Choroid plexus epithelial cell (primary cell): ENCODE measurements at places on chromosomes 7 and 10.

DNA sequence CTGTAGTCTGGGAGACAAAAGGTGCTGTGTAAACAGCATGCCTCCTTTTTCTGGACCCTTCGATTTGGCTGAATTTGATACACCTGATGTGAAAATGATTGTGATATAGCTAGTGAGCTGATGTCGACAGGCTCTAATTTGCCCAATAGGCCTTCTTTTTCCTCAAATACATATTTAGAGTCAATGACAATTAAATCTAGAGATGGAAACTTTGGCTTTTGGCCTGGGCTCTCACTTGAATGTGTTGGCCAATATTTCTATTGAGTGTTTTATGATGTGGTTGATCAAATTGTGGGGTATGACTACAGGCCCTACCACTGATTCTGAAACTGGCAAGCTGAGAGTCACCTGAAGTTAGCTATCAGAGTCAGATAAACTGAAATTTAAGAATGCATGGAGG is 151.8 kb upstream of the MEOX2 start:
- DNase-seq, result no peak

GRCh38 chr10:102738692-102739121 is 5.0 kb upstream of the WBP1L start:
- no peak for DNase-seq

- peak; percentile 63 for DNase-seq
These were observed 223.6 kb downstream of the MDFIC start for GRCh38 chr7:115145512-115145911.

DNA sequence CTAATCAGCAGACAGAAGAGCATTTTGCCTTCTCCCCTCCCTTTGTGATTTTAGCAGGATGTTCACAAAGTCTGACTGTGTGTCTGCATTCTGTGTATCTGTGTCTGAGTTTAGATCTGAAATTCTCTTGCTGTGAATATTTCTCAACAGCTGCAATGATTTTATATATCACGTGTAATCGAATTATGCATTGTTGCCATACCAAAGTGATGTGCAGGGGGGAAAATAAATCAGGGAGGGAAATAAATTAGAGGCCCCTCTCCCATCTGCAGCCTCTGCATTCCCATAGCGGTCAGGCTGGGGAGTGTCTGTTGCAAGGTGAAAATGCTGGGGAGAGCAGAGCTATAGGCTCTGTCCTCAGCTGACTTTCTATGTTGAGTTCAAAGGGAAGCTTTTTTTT is 209.0 kb downstream of the LRMDA start:
- DNase-seq, result no peak

- DNase-seq, result no peak
These were observed 427.4 kb downstream of the SH2D4B start for GRCh38 chr10:80964955-80965614.

GRCh38 chr7:33649476-33650441 is 255.6 kb upstream of the BMPER start:
- no peak for DNase-seq

- DNase-seq, result no peak
These were observed 68.4 kb upstream of the NRBF2 start for GRCh38 chr10:63064706-63065105.

- no peak for DNase-seq
These were observed 14.3 kb downstream of the UBTD1 start for GRCh38 chr10:97512993-97513392.

DNA sequence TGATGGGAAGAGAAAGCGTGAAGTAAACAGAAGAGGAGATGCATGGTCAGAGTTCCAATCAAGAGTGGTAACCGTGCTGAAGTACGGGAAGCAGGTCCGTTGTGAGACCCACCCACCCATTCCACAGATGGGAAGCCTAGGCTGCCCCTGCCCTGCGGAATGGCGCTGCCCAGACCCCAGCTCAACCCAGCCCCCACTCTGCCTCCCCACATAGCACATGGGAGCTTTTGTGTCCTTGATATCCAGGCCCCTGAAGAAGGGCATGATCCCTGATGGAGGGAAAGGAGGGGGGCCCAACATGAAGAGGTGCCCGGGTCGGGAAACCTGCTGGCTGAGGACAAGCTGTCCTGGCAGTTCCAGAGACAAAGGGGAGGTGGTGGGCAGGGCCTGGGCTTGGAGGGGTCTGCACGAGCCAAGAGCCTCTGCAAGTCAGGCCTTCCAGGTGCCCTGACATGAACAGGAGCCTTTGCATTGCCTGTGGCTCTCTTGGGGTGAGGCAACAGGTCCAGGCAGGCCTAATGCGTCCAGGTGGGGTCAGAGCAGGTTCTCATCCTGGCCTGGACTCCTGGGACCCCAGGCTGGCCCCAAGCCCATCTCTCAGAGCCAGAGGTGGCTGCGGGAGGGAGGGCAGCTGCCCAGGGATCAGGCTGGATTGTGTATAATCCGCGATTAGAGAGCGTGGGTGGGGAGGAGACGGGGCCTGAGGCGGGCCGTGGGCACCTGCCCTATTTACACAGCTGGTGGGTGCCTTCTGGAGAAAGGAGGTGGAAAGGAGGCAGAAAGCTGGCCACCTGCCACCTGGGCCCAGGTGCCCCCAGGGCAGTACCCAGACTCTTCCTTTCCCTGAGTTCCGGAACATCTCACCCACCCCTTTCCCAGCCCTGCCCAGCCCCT is 23.5 kb downstream of the YKT6 start:
- DNase-seq, result no peak

DNA sequence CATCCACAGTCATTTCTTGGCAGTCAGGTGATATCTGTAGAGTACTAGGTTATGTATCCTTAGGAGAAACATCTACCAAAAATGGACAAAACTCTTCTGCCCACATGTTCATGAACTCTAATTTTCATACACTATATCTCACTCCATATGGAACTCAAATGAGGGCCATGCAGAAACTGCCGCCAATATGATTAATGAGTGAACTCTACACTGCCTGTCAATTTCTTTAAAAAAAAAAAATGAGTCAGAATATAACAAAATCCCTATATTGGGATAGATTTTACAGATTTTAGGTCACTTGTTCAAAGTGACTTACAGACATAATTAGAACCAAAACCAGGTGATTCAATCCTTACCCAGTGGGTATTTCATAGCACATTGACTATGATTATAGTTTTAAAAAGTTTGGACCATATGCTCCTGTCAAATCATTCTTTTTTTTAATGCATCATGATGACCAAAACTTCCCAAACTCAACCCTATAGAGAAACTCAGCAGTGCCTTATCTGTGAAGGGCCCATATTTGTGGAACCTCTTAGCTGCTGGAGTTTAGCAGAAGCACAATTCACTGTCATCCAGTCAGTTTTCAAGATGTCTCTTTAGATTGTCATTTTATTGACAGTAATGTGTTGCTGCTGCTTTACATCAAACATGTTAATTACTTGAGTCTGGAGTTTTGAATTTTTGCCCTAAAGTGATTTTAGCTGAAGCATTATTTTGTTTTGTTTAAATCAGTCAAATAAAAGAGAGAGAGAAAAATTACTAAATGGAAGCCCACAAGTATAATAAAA is 11.1 kb downstream of the LRRN3 start:
- DNase-seq, result no peak

DNA sequence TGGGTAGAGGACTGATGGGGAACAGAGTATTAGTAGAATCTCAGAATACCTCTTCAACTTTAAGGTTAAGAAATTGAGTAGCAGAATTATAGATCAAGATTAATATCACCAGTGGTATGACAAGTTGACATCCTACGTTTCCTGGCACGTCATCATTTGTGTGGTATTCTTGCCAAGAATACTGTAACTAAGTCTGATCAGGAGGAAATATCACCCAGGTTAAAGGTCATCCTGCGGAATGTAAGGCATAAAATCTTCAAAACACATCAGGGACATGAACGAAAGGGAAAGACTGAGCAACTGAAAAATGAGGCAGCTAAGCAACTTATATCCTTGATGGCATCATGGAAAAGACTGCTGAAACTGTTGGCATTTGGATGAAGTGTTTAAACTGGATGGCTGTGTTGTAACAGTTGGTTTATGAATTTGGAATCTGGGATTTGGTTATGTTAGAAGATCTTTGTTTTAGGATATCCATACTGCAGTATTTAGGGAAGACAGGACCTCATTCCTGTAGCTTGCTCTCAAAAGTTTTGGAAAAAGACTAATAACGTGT is 86.1 kb downstream of the TRIM24 start:
- DNase-seq, result no peak

- DNase-seq, result peak; percentile 69
These were observed 632.6 kb downstream of the KCNMA1 start for GRCh38 chr10:77004917-77005564.

GRCh38 chr7:86647385-86648094 is 3.8 kb downstream of the GRM3 start:
- DNase-seq, result no peak

DNA sequence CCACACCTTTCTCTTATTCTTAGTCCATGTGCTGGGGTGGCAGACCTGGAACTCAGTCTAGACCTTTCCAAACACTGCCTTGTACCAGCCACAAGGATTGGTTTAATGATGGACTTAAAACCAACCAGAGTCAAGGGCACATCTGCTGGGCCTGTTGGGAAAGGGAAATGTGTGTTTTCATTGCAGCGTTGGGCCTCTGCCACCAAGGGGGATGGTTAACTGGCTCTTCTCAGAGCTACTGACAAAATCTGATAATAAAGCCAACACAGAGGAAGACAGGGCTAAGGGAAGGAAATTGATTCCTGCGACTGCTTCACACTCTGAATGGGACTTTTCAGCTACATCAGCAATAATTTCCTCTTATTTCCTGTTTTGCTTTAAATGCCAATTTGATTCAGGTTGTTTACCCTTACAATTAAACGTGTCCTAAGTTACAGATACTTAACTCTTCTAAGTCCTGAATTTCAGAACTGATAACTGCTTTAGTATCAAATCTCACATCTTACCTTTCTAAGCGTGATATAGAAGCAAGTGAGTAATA is 68.4 kb upstream of the MALRD1 start:
- peak; percentile 13 for DNase-seq

DNA sequence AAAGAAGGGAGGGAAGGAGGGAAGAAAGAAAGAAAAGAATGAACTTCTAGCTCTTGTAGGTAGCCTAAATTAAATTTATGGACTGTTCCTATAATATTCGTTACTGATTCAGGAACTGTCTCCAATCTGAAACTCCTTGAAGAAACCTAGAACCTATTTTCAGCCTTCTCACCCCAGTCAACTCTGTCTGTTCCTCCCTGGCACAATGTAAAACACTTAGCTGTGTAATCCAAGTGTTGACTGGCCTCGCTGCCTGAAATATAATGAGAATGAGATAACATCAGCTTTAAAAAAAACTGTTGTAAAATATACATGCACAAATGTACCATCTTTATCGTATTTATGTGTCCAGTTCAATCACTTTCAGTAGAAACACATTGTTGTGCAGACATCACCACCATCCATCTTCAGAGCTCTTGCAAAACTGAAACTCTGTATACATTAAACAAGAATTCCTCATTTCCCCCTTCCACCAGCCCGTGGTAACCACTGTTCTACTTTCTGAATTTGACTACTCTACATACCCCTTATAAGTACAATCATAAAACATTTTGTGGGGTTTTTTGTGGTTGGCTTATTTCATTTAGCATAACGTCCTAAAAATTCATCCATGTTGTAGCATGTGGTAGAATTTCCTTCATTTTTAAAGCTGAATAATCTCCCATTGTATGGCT is 6.3 kb upstream of the C7orf33 start:
- no peak for DNase-seq

DNA sequence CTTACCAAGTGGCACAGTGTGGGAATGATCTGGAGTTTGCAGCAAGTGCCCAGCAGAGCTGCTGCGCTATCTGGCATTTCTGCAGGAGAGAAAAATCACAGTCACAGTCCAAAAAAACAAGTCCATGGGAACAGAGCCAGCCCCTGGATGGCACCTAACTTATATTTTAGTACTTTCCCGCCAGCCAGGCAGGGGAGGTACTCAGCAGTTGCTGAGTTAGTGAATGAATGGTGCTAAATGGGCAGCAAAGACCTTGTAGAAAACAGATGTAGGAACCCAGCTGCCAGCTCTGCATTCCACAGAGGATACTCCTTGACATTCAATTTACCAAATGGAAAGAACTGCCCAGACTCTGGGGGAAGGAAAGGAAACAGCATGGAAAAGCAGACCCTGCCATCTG is 54.5 kb downstream of the GSDME start:
- DNase-seq, result no peak

DNA sequence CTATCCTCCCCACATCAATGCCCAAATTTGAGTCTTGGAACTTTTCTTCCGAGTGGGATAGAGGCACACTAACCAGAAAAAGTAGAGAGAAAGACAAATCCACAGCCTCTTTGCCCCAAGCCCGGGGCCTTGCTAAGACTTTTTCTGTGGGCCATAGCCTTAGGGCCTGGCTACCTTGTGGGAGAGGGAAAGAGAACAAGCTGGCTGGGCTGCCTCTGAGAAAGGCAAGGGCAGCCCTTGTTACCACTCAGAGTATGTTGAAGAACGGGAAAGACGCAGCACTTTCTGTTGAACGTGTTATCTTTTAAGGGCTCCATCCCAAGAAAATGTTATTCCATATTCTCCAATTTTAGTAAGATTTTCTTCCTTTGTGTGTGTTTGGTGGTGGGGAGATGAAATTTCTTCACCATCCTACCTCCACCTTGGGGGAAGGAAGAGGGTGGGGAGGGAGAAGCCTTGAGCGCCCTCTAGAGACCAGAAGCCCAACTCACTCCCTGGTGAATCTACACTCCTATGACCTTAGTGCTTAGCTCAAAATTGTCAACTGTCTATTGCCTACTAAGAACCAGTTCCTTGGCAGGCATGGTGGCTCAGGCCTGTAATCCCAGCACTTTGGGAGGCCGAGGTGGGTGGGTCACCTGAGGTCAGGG is 3.9 kb upstream of the NRF1 start:
- peak; percentile 62 for DNase-seq

DNA sequence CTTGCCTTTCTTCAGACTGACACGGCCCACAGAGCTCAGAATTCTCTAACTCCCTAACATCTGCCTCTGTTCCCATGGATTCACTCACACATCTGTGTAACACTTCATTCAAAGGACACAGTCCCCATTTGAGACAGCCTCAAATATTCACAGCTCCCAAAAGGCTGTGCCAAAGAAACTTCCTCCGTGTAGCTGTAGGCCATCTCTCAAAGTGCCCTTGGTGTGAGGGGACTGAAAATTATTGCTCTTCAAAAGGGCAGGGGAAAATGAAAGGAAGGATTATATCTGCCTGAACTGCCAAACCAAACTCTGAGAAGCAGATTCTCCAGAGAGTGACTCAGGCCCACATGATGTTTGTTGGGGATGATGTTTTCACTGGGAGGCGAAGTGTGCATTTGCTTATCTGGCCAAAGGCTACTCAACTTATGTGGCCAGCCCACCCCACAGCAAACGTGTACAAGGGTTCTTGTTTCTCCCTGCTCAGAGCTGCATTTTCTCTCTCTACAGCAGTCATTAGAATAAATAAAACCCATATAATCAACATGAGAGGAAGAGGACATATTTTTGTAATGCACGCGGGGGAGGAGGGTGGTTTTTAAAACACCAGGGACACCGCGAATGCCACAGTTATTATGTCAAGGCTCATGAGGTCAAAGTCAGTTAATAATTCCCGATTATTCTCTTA is 302.4 kb upstream of the NFE2L3 start:
- peak; percentile 99 for DNase-seq

GRCh38 chr10:126204320-126204719 is 184.0 kb downstream of the ADAM12 start:
- no peak for DNase-seq
